ENCODE measurements at places on chromosomes 16 and 17.

- DNase-seq: no peak
Observed at GRCh38 chr16:73543331-73543969, 495.5 kb upstream of the ZFHX3 start.

DNA sequence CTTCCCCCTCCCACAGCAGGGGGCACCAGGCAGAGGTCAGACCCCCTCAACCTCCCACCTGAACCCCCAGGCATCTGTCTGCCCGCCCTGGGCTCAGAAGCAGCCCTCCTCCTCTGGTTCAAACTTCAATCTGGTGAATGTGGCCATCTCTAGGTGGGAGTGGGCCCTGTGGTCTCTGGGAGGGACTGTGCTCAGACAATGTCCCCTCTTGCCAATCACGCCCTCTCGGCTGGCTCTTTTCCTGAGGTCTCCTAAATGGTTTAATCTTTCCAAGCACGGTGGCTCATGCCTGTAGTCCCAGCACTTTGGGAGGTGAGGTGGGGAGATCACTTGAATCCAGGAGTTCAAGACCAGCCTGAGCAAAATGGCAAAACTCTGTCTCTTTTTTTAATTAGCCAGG is 15.2 kb downstream of the LITAF start:
- DNase-seq: no peak

DNA sequence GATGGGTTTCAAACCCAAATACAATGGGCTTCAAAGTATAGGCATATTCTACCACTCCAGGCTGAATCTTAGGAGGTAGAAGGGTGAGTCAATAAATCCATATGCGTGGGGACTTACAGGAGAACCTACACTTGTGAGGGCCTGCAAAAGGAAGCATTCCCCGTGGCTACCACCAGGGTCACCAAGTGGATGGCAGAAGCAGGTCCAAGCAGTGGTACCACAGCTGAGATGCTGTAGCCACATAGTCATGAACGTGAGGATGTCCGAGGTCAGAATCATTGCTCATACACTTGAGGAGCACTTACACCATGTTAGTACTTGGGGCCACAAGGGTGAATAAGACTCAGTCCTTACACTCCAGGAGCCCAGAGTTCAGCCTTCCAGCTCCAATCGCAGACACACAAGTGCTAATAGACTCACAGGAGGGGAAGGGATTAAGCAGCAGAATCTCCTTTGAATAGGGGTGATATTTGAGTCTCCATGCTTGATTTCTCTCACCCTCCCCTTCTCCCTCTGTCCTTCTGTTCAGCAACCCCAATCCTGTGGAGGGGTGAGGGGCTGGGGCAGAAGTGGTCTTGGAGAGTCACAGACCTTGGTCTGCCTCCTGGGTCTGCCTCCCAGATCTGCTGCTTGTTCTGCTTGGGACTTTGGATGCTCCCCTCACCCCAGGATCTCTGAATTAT is 42.5 kb upstream of the ASIC2 start:
- DNase-seq: no peak

DNA sequence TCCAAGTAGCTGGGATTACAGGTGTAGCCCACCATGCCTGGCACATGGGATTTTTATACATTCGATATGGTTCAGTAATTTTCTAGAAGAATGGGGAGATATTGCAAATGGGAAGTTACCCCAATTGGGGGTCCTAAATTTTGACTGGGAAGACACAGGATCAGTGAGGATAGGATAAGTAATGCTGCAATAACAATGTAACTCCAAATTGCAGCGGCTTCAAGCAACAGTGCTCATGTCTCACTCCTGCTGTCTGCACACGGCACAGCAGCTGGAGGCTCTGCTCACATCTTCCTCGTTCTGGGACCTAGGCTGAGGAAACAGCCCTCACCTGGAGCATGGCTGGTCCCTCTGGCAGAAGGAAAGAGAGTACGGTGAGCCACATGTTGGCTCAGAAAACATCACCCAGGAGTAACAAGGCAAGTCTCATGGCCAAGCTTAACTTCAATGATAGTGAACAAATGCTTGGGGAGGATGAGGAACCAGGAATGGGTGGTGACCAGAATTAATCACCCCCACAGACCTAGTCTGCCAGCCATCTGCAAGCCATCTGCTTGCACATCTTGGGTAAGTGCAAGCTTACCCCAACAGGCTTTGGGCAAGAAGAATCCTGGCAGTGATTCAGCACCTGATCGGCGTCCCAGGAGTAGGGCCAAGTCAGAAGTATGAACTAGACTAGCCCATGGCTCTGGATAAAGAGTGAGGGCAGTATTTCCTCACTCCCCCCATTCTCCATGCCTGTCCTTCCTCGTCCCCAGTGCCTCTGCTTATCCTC is 229.2 kb downstream of the COPRS start:
- no peak for DNase-seq

DNA sequence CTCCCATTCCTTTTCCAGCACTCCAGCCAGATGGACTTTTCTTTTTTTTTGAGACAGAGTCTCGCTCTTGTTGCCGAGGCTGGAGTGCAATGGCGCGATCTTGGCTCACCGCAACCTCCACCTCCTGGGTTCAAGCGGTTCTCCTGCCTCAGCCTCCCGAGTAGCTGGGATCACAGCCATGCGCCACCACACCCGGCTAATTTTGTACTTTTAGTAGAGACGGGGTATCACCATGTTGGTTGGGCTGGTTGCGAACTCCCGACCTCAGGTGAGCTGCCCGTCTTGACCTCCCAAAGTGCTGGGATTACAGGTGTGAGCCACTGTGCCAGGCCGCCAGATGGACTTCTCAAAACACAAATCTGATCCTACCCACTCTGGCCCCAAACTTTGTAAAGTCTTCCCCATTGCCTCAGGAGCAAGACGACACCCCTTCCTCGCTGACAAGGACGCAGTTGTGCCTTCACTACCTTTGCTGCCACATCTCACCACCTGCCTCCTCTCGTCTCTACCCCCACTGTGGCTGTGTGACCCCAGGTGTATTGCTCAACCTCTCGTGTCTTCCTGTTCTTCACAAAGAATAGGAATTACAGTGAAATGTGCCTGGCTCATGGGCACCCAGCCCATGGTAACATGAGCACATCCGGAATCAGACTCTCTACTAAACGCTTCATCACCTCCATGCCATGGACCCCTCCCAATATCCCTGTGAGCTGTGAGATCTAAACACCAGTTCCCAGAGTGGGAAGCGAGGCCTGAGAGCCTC is 3.7 kb upstream of the BANP start:
- no peak for DNase-seq

DNA sequence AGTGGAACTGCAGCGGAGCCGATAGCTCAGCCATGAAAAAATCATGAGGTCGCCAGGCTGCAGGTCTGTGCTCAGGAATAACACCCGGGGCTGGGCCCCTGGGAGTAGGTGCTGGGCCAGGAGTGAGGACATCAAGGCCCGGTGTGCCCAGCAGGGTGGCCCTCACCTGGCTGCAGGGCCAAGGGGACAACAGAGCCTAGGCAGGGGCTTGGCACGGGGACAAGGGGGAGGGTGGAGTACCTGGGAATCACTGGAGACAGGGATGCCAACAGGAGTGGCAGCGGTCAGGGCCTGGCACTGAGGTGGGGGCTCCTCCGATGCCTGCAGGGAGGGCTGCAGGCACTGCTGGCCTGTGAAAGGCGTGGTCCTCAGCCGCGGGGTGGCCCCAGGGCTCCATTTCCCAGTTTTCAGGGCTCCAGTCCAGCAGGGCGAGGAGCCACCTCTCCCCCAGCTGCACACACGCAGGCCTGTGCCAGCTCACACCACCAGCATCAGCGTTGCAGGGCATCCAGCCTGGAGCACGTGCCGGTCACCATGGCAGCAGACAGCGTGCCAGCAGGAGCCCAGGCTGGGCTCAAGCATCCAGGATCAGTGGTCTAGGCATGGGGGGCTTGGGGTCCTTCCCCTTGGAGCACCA is 4.7 kb upstream of the FSCN2 start:
- DNase-seq: no peak

DNA sequence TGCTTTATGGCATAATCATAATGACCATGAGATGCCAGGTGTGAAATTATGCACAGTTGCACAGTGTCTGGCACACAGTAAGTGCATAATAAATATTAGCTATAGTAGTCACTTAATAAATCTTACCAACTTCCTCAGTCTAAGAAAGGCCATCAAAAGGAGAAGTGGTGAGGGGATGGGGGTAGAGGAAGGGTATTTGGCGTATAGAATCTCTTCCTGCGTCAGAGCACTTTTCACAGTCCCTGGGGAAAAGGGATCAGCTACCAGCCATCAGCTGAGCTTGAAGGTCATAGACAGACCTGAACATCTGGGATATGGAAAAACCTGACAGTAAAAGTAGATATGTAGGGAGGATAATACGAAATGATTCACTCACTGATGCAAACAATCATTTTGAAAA is 5.8 kb downstream of the CRHR1 start:
- DNase-seq: no peak

DNA sequence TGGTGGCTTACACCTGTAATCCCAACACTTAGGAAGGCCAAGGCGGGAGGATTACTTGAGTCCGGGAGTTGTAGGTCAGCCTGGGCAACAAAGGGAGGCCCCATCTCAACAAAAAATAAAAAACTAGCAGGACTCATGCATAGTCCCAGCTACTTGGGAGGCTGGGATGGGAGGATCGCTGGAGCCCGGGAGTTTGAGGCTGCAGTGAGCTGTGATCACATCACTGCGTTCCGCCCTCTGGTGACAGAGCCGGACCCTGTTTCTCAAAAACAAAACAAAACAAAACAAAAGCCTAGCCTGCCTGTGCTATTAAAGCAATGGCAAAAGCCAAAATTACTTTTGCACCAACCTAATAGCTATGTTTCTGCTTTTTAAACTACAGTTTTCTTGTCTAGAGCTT is 1.5 kb downstream of the FCSK start:
- DNase-seq: no peak

GRCh38 chr16:27847030-27847550 is 216.4 kb downstream of the GSG1L start:
- no peak for DNase-seq

- DNase-seq: no peak
Observed at GRCh38 chr17:79414063-79414792, 196.6 kb downstream of the RBFOX3 start.

- DNase-seq: no peak
Observed at GRCh38 chr16:49575346-49576172, 202.0 kb downstream of the C16orf78 start.

DNA sequence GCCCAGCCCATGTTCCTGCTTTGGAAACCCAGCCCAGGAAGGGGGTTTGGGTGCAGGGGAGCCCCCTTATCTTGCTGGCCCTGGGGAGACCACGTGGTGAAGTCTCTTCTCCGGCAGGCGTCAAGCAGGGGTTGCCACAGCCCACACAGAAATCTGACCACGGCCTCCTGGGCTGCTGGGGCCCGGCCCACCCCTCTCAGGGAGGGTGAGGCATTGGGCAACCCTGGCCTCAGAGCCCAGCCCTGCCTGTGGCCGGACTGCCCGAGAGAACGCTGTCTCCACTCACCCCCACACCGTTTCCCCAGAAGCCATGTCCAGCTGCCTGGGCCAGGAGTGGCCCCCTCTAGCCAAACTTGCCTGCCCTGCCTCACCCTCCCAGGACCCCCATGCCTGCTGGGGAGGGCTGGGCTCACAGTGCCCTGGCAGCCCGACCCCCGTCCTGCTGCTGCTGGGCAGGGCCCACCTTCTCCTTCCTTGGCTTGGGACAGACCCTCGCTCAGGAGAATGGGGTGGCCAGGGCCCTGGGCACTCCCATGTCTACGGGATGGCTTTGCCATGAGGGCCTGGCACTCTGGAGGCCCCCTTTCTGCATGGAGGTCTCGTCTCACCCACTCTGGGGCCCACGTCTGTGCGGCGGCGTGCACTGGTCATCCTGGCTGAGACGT is 6.7 kb downstream of the RPUSD1 start:
- no peak for DNase-seq

GRCh38 chr17:142102-142661 is 4.8 kb downstream of the SCGB1C2 start:
- DNase-seq: no peak
